ENCODE measurements at places on chromosomes 6 and 20.

DNA sequence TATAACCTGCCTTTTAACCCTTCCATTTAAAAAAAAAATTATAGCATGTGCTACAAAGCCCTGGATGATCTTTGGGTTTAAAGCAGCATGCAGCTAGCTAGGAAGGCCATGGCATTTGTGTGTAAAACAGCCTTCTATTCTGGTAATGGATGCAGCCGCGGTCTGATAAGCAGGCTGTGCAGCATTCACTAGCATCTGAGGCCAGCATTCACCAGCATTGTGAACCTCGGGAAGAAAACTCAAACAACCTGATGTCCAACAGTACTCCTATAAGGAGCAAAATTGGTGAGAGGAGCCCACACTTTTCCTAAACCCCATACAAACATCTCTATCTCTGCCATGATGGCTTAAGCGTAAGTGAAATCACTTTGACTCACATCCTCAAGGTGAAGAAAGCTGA is 265.5 kb downstream of the PTPRT start:
- no peak for DNase-seq

DNA sequence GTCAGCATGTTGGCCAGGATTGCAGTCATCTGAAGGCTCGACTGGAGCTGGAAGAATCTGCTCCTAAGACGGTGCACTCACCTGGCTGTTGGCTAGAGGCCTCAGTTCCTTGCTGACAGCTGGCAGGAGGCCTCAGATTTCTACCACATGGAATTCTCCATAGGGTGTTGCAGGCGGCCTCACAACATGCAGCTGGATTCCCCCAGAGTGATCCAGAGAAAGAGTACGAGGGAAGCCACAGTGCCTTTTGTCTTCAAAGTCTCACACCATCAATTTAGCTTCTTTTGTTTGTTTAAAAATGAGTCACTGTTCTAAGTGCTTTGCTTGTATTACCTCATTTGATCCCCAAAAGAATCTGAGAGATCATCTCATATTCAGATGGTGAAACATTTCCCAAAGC is 65.5 kb upstream of the FYN start:
- peak; percentile 64 for DNase-seq

GRCh38 chr6:3421791-3422434 is 34.9 kb downstream of the SLC22A23 start:
- DNase-seq: peak; percentile 35

DNA sequence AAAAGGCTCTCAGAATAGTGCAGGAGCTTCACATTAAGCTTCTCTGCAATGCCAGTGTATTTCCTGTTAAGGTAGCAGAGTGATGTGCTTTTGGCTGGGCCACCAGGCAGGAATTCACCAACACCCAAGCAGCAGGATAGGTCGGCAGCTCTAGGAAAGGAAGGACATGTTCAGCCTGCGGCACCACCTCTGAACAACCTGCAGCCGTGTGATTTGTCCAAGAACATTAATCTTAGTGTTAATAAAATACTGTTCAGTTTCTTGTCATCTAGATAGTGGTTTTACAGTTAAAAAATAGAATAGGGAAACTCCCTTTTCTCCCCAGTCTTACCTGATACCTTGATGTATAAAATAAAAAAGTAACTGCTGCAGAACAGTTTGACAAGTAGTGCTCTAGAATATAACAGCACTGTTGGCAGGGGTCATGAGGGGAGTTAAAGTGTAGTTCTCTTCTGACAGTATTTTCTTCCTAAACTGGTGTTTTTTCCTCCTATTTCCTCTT is 18.8 kb downstream of the ZNF292 start:
- DNase-seq: no peak

DNA sequence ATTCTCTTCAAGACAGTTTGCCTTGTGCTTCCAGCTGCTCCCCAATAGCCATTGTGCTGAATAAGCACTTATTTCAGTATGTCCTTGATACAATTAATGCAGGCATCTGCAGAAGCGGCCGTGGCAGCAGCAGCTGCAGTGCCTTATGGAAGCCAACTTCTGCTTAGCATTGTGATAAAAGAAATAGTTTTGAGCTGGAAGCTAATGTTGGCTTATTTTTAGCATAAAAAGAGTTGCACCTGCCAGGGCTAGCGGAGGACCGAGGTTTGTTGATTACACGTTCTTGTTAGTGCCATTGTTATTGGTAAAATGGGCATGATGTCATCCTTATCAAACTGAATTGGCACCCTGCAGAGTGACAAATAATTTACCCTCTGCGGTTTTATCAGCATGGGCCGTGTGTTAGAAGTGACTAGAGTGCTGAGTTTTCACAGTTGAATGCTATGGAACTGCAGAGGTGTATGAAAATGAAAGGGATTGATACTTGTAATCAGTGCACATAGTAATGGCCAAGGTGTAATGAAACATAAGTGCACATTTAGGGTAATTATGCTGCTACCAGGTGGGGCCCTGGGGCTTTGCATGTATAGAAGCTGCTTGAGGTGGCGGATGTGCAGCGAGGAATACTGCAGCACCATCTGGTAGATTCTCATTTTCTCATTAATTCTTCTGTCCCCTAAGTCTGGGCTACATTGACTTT is 334.3 kb downstream of the CDKAL1 start:
- DNase-seq: no peak

GRCh38 chr6:111662072-111662793 is 56.6 kb upstream of the TRAF3IP2 start:
- no peak for DNase-seq

DNA sequence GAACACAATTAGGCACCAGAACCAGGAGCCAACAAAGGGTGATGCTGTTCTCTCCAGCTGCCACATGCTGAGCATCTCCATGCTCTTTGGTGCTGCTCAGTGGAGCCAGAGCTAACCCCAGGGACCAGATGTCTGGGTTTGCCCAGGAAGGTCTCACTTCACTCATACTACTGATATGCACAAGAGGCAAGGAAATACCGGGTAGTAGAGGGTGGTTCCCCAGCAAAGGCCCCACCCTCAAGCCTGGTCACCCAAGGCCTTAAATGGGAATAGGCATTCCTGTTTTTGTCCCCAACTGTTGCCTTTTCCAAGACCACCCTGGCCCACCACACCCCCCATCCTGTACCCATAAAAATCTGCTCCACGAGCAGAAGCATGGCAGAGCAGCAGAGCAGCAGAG is 204.5 kb upstream of the TAB2 start:
- DNase-seq: no peak

- no peak for DNase-seq
Measured at GRCh38 chr6:4354181-4354580, 218.8 kb upstream of the ECI2 start.

GRCh38 chr20:56760610-56761009 is 131.5 kb downstream of the TFAP2C start:
- DNase-seq: no peak

- no peak for DNase-seq
Measured at GRCh38 chr20:37901654-37902503, 1.0 kb upstream of the VSTM2L start.

- no peak for DNase-seq
Measured at GRCh38 chr20:57291003-57291402, 24.6 kb upstream of the BMP7 start.

- no peak for DNase-seq
Measured at GRCh38 chr6:35728683-35729678, 7.9 kb upstream of the ARMC12 start.

DNA sequence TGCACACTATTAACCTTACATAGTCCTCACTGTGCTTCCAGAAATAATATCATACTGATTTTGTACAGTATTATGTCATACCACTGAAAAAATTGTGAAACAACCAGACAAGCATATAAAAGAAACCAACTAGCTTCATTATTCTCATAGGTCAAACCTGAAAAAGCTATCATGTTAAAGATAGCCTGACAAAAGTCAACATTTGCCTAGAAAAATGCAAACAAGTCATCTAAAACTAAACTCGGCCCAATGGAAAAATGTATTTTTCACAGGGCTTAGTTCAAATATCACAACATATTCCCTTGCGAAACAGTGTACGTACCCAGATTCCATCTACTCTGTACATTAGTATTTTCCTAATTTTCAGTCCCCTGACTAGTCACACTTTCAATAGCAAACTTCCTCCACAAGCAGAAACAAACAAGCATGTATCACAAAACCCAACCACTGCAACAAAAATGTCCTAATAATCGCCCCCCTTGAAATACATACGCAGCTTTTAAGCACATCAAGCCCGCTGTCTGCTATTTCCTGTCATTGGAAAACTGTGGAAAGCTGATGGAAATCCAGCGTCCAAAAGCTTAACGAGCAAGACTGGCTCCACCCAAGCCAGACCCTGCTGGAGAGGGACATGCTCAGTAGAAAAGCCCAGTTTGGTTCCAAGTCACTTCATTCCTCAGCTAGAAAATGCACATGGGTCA is 93.1 kb downstream of the EPB41L2 start:
- no peak for DNase-seq

DNA sequence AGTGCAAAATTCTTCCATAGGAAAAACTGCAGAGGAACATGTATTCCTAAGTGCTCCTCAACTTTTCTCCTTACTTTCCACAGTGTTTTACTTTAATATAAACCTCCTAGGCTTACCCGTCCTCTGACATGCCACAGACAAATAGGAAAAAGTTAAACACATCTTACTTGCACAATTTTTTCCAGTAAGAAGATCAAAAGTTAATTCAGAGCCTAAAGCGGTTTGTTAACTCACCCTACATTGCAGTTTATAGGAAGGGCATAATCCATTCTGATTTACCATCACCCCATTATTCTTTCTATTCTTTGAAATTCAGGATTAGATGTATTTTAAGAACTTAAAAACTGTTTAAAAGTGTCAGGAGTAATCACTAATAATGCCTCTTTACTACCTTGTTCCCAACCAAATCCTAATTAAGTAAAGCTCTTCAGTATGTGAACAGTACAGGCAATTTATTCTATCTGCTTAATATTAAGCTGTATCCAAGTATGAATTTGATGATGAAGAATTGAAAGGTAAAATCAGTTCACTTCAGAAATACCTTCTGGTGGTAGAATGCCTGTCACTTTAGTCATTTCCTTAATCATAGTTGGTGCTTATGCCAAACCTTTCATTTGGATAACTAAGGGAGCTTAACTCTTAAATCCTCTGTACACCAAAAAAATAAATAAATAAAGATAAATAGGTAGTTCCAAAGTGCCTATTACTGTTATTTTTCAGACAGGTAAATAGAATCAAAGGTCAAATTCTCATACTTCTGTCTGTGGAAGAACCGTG is 292.0 kb downstream of the ALDH8A1 start:
- DNase-seq: no peak

DNA sequence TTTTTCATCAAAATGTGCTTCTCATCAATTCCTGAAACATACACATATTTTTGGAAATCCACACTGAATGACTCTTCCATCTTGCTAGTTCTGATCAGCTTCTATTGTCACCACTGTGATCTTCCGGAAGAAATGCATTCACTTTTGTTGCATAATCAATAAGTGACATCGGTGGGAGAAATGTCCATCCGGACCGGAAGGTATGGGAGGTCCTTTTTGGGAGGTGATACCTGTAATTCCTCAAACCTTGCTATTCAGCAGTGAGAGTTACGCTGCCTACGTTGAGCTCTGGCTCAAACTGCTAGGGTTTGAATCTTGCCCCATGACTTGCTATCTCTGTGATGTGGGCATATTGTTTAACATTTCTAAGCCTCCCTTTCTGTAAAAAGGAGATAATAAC is 16.6 kb upstream of the TFB1M start:
- no peak for DNase-seq

DNA sequence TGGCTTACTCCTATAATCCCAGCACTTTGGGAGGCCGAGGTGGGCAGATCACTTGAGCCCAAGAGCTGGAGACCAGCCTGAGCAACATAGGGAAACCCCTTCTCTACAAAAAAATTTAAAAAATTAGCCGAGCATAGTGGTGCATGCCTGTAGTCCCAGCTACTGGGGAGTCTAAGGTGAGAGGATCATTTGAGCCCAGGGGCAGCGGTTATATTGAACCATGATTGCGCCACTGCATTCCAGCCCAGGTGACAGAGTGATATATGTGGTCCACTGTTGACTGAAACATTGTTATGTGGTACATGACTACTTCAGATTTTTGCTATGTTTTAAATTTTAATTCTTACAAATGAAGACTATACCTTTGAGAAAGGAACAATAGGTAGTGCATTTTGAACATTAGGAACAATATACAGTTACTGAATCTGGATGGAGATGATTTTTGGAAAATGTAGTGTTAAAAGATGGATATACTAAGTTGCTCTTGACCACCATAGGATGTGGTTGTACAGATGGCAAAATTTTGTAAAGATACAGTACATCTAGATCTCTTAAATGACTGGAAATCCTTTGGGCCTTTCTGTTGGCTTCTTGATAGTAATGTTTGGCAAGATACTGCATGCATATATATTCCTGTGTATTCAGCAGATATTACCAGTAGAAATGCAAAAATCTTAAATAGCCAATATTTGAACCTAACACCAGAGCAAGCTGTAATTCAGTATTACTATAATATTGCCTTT is 35.9 kb downstream of the MAPK14 start:
- no peak for DNase-seq

GRCh38 chr20:13278812-13279570 is 57.9 kb downstream of the ISM1 start:
- DNase-seq: no peak

DNA sequence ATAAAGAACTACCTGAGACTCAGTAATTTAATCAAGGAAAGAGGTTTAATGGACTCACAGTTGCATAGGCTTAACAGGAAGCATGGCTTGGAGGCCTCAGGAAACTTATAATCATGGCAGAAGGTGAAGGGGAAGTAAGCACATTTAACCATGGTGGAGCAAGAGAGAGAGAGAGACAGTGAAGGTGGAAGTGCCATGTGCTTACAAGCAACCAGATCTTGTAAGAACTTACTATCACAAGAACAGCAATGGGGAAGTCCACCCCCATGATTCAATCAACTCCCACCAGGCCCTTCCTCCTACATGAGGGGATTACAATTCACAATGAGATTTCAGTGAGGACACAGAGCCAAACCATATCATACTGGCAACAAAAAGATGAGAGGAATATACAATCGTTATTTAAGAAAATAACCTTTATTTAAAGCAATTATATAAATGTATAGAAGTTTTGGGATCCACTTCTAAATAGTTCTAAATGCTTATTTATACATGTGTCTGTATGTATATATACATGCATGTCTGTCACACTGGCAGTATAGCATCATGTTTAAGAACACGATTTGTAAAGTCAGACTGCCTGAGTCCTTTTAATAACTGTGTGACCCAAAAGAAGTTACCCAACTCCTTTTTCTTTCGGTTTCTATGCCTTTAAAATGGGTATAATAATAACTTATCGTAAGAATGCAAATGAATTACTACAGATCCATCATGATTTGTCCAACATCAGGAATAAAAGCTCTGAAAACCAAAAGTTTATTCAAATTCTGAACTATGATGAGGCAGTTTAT is 255.7 kb upstream of the THEMIS start:
- no peak for DNase-seq
